GM19239 (cell line): ENCODE measurements at places on chromosomes 6 and 20.

GRCh38 chr6:107070686-107071085, 42.7 kb downstream of the MTRES1 start:
- no peak for DNase-seq

GRCh38 chr20:2451939-2452732, 18.5 kb downstream of the SNRPB start:
- DNase-seq: peak; percentile 29

DNA sequence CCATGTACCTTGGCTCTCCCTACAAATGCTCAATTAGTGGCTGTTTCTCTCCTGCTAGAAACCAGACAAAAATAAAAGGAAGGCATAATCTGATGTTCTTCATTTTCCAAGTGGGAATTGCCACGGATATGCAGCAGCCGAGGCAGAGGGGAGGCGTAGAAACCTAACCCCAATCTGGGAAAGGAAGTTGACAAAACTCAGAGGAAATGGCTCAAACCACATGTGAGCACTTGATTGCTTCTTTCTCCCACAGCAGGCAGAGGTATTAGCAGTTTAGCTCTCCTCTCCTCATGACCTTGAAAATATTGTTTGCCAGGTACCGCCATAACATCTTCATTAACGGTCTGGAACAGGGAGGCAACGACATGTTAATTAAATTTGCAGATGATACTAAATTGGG, 3.8 kb upstream of the MLN start:
- DNase-seq: no peak

- no peak for DNase-seq
Observed at GRCh38 chr6:91523511-91523910, 936.6 kb upstream of the MAP3K7 start.

GRCh38 chr6:39840781-39841180, 48.6 kb downstream of the DAAM2 start:
- DNase-seq: no peak

- no peak for DNase-seq
Observed at GRCh38 chr6:69090132-69090531, 455.1 kb downstream of the ADGRB3 start.

- no peak for DNase-seq
Observed at GRCh38 chr6:111485342-111485741, 2.3 kb upstream of the REV3L start.

DNA sequence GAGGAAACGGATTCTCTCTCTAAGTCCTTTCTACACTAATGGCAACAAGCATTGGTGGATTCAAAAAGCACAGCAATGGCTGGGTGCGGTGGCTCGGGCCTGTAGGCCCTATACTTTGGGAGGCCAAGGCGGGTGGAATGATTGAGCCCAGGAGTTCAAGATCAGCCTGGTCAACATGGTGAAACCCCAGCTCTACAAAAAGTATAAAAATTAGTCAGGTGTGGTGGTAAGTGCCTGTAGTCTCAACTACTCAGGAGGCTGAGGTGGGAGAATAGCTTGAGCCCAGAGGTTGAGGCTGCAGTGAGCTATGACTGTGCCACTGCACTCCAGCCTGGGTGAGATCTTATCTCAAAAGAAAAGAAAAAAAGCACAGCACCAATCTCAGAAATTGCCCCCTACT, 19.3 kb downstream of the PAQR8 start:
- DNase-seq: no peak

- DNase-seq: peak; percentile 28
Observed at GRCh38 chr20:45138561-45139300, 14.5 kb upstream of the WFDC12 start.

GRCh38 chr6:9437836-9438235, 977.0 kb downstream of the TFAP2A start:
- DNase-seq: no peak
